ENCODE measurements at places on chromosomes 3 and 15.

DNA sequence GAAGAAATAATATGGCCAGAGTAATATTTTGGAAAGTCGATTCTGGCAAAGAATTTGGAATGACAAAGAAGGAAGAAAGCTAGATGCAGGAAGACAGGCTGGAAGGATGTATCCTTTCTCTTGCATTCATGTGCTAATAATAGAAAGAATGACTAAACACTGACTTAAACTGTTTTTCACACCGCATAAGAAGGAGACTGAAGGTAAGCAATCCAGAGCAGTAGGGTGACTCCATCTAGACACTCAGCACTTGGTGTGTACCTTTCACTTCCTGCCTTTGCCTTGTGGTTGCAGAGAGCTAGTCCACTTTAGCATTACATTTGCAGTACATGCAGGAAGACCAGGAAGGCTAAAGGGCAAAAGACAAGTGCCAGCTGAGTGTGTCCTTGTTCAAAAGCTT, 234.6 kb downstream of the RBMS3 start:
- DNase-seq: no peak

DNA sequence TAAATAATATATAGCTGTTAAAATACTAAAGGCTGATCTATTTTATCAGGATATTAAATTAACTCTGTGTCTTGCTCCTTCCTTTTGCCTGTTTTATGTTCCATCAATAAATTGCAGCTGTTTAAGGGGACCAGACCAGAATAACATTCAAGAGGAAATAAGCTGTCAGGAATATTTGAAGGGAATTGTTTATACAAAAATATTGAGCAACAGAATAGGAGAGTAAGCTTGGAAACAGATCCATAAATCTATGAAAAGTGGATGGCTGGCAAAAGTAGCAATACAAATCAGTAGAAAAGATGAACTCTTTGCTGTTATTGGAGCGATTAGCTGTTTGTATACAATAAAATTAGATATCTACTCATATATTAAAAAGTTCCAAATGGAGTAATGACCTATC, 36.2 kb upstream of the PLSCR2 start:
- no peak for DNase-seq

GRCh38 chr15:34179234-34179633, 30.7 kb downstream of the KATNBL1 start:
- no peak for DNase-seq

GRCh38 chr3:149197669-149198068, 24.0 kb downstream of the CP start:
- DNase-seq: no peak

DNA sequence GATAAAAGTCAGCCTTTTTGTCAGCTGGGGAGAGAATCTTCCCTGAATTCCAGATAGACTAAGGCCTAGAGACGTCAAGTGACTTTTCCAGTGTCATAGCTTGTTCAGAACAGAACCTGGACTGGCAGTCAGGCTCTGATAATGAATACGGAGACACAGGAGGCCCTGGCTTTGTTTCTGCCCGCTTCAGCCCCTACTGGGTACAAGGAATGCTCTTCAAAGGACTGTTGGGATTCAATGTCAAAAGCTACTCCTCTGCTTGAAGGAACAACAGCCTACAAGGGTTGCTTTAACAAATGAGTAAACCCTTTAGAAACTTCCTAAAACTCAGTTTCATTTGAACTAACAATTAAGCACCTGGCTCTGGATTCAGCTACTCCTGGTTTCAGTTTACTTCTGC, 412.3 kb downstream of the OXSM start:
- no peak for DNase-seq

- no peak for DNase-seq
These were observed 123.1 kb downstream of the ZNF609 start for GRCh38 chr15:64583519-64583918.

- DNase-seq: no peak
These were observed 1016.6 kb upstream of the CADM2 start for GRCh38 chr3:83941990-83942745.

GRCh38 chr15:60419753-60420152, 22.0 kb upstream of the ANXA2 start:
- no peak for DNase-seq

DNA sequence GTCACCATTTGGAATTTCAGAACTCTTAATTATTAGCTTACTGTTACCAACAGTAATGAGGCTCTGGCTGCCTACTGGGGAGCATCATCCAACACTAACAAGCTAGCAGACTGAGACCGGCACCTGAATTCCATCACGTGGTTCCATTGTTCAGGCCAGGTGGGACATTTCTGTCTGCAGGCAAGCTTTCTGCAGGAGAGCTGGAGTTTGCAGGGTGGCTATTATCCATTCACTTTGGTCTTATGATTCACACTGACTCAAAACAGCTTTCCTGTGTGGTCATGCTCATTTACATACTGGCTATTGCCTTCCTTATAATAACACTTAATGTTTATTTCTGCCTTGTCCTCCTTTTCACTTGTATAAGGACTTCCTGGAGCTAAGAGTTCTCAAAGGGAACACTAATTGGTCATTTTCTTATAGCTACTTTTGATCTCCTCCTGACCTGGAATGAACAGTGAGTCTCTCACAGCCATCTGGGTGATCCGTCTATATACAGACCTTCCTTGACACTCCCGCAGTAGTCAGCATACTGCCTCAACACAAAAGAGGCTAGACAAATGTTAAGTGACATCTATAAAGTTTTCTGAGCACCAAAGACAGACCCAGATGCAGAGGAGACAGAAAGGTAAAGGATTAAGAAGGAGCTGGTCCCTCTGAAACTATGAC, 695.4 kb downstream of the FHIT start:
- peak; percentile 32 for DNase-seq

GRCh38 chr15:50476143-50476542, 51.9 kb downstream of the USP8 start:
- DNase-seq: no peak

- DNase-seq: no peak
These were observed 251.0 kb upstream of the TLE3 start for GRCh38 chr15:70348581-70349344.

DNA sequence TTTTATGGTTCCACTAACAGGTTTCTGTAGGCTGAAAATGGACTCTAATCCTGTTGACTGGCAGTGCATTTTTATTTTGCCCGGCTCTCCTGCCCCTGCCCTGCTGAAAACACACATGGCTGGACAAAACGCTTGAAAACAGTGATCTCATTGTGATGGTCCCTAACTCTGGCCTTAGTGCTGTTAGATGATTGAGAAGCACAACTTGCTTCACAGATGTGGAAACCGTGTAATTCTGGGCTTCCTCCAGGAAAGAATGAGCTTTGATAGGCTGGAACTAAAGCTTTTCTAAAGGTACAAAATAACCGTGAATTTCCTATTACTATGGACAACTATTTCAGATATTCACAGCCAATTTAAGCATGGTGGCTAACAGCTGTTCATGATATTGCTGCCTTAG, 121.4 kb downstream of the VGLL3 start:
- no peak for DNase-seq

- no peak for DNase-seq
These were observed 46.5 kb downstream of the PTPN9 start for GRCh38 chr15:75532413-75533250.

DNA sequence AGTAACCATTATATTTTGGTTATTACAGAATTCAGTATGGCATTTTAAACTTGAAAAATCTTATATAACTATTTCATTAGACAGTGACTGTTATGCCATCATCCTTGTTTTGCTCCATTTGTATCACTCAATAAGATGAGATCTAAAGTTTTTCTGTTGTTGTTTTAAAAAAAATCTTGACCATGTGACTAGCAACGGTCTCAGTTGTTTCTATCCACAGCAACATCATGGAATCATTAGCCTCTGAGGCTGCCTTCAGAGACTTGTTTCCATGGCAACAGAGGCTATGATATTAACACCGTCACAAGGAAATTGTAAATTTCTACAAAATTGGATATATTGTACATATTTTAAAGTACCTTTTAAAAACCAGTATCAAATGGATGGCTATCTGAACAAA, 129.8 kb downstream of the DLG1 start:
- no peak for DNase-seq

GRCh38 chr3:11212299-11212608, 58.0 kb downstream of the HRH1 start:
- DNase-seq: no peak

GRCh38 chr15:69881766-69882165, 216.0 kb downstream of the TLE3 start:
- peak; percentile 67 for DNase-seq

- no peak for DNase-seq
These were observed 148.3 kb upstream of the ADAMTS9 start for GRCh38 chr3:64836097-64836496.

GRCh38 chr3:72092778-72093177, 307.8 kb upstream of the PROK2 start:
- DNase-seq: no peak

GRCh38 chr3:184227481-184227935, 1.9 kb upstream of the VWA5B2 start:
- DNase-seq: peak; percentile 79

DNA sequence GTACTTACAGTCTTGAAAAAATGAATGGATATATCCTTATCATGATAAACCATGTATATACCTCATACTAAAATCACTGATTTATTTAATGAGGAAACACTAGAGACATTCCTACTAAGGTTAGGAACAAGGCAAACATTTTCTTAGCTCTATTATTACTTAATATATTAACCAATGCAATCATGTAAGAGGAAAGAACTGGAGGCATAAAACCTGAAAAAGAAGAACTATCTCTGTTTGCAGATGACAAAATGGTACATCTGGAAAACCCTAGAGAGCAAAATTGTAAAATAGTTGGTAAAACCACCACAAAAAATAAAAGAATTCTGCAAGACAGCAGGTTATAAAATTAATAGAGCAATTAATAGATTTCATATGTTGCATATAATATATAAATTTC, 81.2 kb downstream of the KLF13 start:
- no peak for DNase-seq

DNA sequence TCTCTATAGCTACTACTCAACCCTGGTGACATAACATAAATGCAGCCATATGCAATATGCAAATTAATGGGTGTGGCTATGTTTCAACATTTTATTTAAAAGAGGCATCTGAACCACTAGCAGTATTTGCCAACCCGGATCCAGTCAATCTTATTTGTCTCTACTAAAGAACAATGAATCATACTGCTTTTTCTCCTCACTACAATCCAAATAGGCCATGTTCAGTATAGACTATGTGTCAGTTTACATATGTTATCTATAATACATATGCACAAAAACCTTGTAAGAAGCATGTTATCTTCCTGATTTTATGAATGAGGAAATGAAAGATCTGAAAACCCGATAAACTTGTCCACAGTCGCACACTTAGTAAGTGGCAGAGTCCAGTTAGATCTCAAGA, 125.7 kb downstream of the STAG1 start:
- no peak for DNase-seq

DNA sequence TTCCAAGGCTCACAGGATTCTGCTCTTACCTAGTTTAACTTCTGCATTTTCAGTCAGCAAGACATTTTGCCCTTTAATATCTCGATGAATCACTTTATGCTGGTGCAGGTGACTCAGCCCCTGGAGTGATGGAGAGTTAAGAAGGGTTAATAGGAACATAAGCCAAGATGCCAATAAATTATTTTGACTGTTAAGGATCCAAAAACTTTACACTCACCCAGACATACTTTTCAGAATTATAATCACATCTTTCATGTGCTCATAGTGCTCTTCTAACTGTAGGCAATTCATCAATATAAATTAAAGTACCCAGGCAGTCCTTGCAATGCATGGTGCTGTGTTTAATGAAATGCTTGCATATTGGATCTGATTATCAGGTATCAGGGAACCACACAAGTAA, 164.1 kb upstream of the SLC2A2 start:
- DNase-seq: no peak

DNA sequence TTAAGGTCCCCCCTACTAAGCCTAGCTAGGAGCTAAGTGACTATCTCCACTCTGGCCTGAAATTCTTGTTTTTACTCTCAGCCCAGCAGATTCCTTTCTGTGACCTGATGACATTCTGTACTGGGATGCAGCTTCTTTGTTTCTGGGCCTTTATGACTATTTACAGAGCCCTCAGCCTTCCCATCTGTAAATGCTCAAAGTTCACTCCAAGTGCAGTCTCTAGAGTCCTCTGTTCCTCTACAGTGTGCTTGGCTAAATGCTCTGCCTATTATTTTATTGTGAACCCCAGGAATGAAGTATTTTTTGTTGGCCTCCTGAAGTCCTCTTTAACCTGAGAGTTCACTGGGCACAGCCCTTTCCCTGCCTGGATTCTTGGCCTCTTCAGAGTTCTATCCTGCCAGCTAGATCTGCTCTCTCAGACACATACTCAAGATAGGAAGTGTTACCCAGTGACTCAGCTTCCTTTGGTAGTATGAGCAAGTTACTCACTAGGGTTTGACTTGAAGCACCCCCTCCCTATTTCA, 278.1 kb upstream of the P2RY1 start:
- DNase-seq: peak; percentile 38

DNA sequence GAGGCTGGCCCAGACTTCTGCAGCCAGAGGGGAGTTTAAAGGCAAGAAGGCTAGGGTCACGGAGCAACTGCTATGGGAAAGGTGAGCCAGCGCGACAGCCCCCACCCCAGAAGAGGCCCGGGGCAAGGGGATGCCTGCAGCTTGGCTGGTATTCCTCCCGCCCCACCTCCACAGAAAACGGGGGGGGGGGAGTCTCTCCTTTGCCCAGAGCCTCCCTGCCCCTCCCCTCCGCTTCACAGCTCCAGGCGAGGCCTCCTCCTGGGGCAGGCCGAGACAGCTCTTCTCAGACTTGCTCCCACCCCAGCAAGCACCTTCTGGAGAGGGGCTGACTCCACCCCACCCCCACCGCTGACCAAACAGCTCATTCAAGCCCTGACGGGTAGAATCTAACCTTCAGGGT, 13.4 kb downstream of the ANP32A start:
- DNase-seq: no peak

DNA sequence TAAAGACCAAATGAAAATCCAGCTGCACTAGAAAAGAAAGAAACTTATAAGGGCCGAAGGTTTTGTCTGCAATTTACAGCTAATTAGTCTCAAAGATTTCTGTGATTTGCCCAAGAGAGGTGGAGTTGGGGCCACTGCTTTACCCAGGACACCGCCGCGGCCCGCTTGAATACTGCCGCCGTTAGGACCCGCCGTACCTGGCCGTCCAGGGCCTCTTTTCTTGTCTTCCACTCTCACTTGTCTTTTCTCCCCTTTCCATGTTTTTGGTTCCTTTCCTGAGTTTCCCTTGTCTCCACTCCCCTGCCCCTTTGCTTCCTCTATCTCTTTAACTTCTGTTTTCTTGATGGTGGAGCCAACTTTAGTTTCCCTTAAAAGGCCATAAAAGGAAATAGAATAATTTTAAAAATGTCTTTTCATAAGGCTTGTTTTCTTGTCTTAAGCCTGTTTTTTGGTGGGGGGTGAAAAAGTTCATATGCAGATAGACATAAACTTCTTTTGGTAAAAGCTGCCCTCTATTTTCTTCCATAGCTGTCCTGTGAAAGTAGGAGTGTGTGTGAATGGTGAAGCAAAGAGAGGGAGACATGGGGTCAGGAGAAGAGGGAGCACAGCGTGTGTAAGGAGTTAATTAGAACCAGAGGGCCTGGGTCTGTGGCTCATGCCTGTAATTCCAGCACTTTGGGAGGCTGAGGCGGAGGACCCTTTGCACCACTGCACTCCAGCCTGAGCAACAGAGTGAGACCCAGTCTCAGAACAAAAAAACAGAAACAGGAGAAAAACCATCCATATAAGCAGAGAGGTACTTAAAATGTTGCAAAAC, 16.0 kb upstream of the CCNL1 start:
- DNase-seq: peak; percentile 41

GRCh38 chr3:47444103-47444502, 31.6 kb downstream of the SCAP start:
- DNase-seq: no peak
